ENCODE measurements at places on chromosomes 12 and 14.

DNA sequence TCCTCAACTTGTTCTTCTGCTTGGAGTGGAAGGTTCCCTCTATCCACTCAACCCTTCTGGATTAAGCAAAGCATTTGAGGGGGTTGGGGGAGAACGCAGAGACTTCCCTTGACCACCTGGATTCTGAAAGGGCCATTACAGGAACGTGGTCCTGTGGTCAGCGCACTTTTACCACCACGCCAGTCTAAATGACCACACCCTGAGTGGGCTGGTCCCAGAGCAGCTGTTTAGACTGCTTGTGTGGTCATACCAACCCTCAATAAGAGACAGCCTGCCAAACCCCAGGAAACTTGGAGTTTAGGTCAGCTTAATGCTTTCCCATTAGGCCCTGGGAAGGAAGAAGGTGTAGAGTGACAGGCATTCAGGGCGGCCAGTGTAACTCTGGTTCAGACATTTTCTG lies 165.5 kb upstream of the ATP2B1 start:
- no peak for DNase-seq

- DNase-seq: peak; percentile 21
Observed at GRCh38 chr14:50599700-50600444, 39.9 kb downstream of the ATL1 start.

DNA sequence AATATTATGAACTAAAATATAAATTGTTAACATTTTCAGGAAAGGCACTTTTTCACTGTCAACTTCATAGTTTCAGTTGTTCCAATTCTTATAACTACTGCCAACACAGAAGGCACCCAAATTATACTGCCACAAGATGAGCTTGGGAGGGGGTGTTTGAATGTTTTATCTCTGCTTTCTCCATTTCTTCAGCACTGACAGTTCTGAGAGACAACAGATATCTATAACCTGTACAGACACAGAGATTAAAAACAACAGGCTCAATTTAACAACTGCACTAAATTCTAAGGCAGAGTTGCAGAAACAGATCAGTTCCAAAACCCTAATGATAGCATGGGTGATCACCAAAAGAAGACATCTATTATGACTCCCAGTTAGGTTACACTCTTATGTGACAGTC lies 12.8 kb downstream of the SCAF11 start:
- DNase-seq: no peak

- DNase-seq: no peak
Observed at GRCh38 chr12:127652281-127652680, 614.7 kb upstream of the TMEM132C start.

- no peak for DNase-seq
Observed at GRCh38 chr12:68267892-68268396, 14.5 kb upstream of the IL22 start.
